ENCODE measurements at places on chromosomes 7 and 10. TPM values are rescaled to one million over a fixed set of nuclear protein-coding genes. Genes with fewer than 3 reads are reported as not detected.
A peak's percentile ranks its signal among the peaks of the same experiment; 100 is the strongest.

- DNase-seq, result no peak
Observed at GRCh38 chr10:130882906-130883305, 428.6 kb downstream of the TCERG1L start.

DNA sequence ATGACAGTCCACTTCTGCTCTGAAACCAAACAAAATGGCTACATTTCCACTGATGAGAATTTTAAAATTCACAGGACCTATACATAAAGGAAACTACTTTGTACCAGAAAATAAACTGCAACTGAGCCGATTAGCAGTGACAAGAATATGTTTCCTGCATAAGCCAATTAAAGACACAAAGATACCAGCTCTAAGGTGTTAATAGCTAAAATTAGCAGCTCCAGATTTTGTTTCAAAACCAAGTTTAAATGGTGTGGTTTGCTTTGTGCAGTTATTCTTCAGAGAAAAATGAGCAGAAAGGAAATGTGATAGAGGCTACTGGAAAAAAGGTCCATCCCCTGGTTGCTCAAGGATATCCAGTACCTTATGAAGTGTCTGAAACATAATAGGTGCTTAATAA lies 123.2 kb downstream of the ANK3 start:
- DNase-seq, result no peak

GRCh38 chr7:121985476-121986030 lies 112.6 kb downstream of the PTPRZ1 start:
- no peak for DNase-seq

The WNT16 gene
- not detected for polyA plus RNA-seq

DNA sequence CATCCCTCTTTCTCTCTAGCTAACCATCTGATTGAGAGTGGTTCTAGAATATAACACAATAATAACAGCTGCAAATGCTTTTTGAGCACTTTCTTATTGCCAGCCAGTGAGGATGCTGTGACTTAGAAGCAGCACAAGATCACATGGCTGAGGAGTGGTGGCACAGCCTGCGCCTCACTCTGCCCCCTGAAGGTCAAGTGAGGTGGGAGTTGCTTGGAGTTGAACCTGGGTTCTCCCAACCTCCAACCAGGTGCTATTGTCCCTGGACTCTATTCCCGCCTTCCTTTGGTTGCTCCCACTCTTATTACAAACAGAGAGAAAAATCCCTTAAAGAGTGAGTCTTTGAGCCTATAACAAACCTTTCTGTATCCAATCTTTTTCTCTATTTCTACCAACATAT lies 280.3 kb upstream of the PODXL start:
- DNase-seq, result no peak

GRCh38 chr7:137895301-137896221 lies 48.8 kb upstream of the DGKI start:
- no peak for DNase-seq

DNA sequence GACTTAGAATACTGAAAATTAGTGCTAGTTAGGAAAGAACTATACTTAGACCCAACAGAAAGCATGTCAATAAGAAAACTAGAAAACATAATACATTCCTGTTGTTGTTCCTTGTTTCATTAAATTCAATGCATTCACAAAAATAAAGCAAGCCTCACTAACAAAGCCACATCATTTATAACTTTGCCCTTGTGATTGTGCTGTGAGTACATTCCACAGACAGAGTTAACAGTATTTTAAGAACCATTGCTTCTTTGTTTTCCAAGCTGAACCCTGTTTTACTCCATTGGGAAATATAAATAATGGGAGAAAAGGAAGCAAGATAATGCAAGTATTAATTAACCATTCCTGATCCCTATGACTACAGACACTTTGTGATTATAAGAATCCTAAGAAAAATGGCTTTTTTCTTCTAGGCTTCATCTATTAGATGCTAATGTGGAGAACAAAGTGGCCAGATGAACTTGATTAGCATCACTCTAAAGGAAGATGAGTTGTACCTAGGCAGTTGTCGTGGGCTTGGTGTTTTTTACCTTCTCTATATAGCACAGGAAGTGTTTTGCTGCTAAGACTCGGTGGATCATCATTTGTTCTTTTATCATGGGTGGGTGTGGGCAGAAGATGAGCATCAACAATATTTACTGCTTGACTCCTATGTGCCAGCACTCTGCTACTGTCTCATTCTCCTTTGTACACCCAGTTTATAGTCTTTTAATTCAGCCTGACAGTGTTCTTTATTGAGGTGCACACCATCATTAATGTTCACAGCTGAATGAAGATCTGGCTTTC lies 34.2 kb upstream of the ZNRF2 start:
- no peak for DNase-seq

- DNase-seq, result no peak
Observed at GRCh38 chr10:122990278-122990677, 10.1 kb downstream of the PSTK start.

GRCh38 chr7:35366167-35367155 lies 112.6 kb upstream of the TBX20 start:
- no peak for DNase-seq

The SYT15 gene
- 25.2 TPM for polyA plus RNA-seq

GRCh38 chr7:119351320-119351719 lies 921.7 kb upstream of the KCND2 start:
- DNase-seq, result no peak

The LRRD1 gene
- 0.69 TPM for polyA plus RNA-seq

The PAPSS2 gene
- polyA plus RNA-seq, result 57.1 TPM

The TCF7L2 gene
- 51.9 TPM for polyA plus RNA-seq

The HOXA9 gene
- polyA plus RNA-seq, result 0.38 TPM

DNA sequence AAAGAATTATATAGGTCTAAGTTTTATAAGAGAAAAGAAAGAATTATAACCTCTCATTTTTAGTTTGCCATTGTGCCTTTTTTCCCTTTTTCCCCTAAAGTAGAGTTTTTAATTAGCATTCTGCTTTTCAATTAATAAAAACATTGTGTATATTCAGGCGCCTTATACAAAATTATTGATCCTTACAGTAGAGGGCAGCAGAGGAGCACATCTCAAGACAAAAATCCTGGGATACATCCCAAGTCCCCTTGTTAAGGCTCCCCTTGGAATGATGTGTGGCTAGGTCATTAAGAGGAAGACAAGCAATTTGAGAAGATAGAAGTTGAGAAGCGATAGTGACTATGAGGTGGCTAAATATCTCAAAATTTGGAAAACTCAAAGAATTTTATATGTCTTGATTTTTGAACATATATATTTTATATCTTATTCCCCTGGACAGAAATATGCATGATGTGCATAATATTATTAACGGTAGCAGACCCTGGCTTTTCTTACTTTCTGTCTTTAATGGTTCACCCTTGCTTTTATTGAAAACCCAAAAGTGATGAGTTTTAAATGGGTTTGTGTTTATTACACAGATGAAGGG lies 19.1 kb upstream of the TPK1 start:
- peak; percentile 55 for DNase-seq

DNA sequence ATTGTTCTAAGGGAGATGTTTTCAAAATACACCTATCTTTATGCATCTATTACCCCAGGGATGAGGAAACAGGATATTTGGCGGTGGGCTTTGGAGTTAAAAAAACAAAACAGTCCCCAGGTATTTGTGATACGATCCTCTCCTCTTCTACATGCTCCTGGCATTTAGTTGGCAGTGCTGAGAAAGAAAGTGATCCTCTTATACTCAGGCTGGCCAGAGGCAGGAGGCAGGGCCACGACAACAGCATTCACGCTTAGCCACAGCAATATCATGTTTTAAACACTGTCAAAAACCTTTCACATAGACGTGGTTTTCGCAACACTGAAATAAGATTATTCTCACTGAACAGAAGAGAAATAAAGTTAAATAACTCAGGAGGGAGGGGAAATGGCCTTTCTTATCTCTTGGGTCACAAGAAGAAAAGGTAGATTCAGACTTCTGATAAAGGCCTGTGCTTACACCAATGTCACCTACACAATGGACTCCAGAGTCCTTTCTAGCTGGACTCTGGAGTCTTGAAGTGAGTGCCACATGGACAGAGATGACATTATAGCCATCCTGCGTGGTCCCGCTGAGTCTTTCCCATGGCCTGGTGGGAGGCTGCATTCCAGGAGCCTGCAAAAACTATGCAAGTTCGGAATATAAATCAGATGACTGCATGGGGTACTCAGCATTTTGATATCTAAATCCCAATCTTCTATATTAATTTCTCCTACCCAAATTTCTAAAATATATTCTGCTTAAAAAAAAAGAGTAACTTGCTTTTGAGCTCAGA lies 88.7 kb downstream of the PIP4K2A start:
- DNase-seq, result no peak
